ENCODE measurements at places on chromosomes 3 and 15.

GRCh38 chr15:93459396-93459795 lies 370.4 kb upstream of the RGMA start:
- DNase-seq: no peak

GRCh38 chr3:140777631-140778233 lies 99.9 kb downstream of the TRIM42 start:
- DNase-seq: no peak

DNA sequence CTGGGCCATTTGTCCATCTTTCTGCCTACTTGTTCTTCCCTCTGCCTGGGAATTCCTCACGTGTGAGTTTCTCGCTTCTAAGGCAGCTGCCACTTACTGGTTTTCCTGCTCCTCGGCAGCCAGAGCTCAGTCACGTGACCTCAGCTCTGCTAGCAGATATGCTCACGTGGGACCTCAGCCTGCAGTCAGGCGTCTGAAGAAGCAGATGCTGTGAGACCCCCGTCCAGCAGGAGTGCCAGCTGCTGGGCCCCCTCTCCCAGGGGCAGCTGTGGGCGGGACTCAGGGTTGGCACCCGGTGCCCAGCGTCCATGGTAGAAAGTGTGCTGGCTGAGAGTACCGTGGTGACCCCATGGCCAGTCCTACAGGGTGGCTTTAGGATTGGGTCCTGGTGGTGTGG lies 161.3 kb upstream of the TLE3 start:
- no peak for DNase-seq

- no peak for DNase-seq
Measured at GRCh38 chr15:57149196-57149595, 227.1 kb upstream of the CGNL1 start.

DNA sequence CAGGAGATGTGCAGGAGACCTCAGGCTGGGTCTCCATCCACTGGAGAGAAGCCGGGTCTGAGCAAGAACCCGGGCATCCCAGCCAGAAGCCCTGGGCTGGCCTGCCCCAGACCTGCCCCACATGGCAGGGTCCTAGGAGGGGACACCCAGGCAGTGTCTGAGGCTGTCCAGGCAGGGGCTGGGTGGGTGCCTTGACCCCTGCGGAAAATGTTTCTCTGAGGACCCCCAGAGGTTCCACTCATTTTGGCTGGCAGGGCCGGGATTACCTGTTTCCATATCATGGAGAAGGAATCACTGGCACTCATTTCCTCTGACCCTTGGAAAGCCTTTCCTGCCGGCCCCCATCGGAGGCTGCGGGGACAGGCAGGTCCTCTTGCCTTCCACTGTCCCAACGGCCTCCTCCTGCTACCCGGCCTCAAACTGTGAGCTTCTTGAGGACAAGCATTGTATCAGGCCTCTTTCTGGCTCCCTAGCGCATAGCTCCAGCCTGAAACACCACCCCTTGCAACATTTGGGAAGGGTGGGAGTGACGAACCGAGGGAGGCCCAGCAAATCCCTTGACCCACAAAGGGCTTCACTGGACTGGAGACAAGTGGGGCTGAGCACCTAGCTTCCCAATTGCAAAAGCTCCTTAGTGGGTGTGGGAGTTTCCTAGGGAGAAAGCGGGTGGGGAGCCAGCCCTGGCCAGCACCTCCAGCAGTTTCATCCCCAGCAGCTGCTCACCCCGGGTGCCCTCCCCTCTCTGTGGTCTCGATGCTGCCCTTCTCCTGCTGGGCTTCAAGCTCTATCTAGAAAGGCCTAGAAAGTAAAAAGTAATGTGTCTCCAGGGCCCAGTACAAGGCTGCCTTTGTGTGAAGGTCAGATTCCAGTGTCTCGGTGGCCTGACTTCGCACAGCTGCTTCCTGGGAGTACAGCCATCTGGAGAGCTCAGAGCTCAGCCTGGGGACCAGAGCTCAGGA lies 29.7 kb downstream of the ACSBG1 start:
- no peak for DNase-seq

DNA sequence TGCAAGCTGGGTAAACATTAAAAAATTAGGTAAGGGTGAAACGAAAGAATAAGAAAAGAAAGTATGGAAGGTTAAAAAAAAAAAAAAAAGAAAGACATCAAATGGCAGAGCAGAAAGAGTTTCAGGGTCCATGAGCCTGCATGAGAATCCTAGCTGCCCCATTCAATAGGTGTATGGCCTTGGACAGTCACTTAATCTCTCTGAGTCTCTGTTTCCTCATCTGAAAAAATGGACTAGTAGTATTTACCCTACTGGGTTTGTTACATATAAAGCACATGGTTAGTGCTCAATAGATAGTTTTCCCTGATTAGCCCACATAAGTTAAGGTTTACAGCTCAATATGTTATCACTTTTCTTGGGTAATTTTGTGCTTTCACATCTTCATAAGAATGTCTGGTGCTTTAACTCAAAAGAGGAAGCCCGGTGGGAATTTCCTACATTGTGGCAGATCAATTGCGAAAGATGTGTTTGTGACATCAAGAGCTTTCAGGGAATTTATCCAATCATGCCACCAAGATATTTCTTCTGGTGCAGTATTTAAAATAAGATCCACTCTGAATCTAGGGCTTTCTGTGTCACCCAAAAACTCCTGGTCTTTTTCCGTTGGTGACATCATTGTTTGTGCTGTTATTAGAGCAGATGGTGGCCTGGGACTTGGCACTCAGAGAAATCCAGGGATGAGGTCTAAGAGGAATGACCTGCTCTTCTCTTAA lies 57.2 kb upstream of the UBE2E1 start:
- no peak for DNase-seq

DNA sequence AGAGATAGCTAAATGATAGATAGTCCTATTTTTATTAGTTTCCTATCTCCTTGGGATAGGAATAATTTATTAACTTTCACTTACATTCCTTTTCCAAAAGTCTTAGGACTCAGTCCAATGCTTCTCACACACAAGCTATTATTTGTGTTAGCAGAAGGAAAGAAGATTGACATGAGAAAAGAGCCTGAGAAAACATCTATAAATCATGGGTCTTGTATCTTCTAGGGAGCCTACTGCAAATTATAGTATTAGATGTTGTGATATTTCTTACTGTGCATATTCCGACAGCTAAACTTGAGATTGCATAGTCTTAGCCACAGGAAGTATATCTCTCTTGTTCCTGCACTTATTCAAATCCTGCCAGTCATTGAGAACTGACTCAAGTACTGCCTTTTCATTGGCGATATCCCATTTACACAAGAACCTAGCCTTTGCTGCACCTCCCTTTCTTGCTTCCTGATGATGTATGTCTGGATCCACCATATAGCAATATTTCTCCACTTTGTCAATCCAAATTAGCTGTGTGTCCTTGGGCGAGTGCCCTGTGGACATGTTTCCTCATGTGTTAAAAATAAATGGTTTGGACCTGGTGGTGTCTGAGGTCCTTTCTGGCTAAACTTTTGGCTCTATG lies 245.1 kb upstream of the LMCD1 start:
- no peak for DNase-seq

DNA sequence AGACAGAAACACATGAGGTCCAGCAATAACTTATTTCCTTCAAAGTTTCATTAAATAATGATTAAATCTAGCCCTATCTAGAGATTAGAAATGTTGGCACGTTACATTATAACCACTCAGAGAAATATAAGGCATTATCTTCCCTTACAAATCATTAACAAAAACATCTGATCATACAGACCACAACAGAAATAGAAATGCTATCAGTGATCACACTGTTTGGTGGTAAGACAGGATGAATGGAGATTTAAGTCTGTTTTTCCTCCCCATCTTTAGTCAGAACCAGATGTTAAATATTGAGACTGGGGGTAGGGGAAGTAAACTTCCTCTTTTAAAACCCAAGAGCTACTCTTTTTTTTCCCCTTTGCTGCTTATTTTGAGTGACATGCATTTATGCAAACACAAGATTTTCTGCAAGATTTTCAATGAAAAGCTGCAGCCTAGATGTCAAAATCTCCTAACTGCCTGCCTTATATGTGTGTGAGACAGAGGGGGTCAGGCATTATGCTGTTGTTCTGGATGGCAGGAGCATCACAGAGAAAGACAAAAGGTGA lies 70.4 kb downstream of the CBLB start:
- DNase-seq: no peak

DNA sequence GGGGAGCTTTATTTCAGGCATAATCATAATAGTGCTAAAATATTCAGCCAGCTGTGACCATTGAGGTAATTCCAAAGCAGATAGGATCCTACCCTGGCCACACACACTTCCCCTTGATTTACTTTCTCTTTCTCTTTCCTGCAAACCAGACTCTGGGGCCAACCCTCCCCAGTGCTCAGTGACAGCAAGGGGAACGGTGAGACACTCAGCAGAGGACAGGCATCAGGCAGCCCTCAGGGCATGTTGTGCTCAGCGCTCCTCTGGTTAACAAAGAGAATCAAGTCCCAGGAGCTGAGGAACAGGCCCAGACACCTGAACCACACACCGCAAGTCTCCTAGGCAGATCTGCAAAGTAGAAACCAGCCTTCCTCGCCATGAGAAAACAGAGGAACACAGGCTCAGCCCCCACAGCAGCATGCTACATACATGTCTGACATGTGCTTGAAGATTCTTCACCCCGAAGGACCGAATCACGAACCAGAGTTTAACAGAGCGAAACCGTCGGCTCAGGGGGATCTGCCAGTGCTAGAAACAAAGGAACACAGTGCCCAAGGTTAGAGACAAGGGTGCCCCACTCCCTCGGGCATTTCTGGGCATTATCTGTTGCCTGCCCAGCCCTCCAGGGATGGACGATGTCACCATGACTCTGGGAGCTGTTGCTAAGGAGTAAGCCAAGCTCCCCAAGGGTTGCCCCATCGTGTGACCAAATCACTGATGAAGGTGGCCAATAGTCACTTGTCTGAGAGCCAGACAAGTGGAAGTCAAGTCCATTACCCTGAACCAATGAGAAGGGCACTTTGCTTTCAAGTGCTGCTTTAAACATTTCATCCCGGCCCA lies 17.5 kb downstream of the HDC start:
- DNase-seq: no peak

- DNase-seq: no peak
Measured at GRCh38 chr15:71889385-71889784, 79.0 kb downstream of the NR2E3 start.

- DNase-seq: no peak
Measured at GRCh38 chr3:72316501-72317279, 531.6 kb downstream of the SHQ1 start.

DNA sequence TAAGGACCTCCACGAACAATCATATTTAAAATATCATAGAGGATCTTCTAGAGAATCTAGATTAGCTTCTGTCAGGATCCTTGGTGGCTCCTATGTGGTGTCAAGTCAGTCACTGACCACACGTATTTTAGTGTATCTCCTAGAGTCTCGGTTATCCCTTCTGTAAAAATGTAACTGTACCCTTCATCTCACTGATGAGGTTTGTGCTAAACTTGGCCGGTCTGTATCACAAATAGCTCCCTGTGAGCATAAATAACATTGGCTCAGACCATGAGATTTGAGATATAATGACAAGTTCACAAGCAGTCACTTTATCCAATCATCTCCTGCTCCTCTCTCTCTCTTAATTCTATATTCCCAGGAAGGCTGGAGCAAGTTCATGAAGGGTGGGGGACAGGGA lies 93.6 kb upstream of the ARL6 start:
- no peak for DNase-seq

DNA sequence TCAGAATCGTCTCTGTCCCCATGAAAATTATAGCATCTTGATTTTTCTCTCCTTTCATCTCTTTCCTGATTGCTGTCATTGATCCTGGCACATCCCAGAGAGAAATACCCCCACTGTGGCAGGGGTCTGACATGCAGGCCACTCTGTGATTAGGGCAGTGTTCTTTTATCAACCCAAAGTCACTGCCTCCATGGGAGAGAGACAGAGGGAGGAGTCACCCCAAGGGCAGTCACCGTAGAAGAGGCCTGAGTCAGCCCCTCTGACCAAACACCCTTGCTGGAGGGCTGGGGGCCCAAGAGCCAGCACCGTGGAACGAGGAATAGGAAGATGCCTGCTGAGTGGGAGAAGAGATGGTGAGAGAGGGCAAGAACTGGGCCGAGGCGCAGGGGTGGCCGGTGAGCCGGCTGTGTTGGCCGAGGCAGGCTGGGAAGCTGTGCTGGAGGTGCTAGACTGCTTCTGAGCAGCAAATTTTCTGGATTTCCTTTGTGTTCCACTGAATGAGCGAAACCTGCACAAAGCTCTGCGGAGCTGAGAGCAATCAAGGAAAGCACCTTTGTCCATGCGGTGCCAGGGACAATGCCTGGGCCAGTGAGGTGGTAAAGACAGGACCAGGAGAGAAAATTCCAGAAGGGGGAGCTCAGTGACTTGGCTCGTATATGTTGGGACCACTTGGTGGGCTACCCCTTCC lies 103.8 kb downstream of the ADCY5 start:
- DNase-seq: no peak

DNA sequence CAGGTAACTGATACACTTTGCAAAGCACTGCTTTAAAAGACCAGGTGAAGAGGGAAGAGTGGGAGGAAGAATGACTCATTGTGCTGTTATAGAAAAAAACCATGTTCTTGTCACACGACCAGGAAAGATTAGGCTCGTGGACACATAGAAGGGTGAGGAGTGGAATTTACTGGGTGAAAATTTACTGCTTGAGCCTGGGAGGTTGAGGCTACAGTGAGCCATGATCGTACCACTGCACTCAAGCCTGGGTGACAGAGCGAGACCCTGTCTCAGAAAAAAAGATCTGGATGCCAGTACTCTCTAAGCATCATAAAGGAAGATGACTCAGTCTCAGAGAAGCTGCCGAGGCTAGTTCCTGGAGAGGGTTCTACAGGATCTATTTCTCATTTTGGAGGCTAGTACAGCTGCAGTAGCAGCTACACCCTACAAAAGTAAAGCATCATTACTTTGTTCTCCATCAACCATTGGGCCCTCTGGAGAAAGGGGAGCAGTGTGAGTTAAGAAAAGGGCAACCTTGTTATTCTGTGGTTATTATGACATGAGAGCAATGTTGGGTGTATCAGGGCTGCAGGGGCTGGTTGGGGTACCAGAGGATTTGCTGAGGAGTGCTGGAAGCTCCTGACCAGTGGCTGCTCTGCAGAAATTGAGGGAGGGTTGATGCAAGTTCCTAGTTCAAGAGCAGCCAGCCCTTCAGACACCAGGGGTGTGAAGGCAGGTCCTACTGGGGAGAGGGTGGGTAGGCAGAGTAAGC lies 75.4 kb downstream of the CMTM8 start:
- no peak for DNase-seq

DNA sequence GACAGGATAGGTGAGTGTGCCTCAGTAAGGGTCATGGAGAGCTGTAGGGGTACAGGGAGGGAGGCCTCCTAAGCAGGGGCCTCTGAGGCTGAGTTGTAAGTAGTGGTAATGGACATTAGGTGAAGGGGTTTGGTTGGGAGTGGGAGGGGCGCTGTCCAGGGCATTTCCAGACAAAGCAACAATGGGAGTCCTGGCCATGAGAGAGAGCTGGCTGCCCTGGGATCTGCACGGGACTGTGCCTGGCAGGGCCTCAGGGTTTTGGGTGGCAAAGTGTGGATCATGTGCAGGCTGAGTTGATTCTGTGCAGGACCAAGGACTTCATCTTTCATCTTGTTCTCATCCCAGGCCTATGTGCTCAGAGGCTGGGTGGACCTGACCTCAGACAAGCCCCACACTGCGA lies 4.6 kb downstream of the TTC21A start:
- DNase-seq: no peak

DNA sequence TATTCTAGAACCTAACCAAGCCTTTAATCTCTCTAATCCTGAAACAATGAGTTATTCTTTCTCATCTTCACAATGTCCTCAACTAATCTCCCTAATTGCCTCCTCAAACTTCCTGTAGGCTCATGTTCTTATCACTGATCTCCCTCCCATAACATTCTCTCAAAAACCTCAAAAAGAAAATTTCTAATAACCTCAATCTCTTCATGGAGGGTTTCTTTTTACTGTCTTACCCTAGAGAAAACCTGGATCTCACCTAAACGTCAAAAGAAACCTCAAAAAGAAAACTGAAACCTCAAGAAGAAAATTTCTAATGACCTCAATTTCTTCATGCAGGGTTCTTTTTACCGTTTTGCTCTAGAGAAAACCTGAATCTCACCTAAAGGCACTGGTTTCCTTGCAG lies 150.2 kb downstream of the GSK3B start:
- DNase-seq: no peak
